ENCODE measurements at places on chromosomes 1 and 21.

DNA sequence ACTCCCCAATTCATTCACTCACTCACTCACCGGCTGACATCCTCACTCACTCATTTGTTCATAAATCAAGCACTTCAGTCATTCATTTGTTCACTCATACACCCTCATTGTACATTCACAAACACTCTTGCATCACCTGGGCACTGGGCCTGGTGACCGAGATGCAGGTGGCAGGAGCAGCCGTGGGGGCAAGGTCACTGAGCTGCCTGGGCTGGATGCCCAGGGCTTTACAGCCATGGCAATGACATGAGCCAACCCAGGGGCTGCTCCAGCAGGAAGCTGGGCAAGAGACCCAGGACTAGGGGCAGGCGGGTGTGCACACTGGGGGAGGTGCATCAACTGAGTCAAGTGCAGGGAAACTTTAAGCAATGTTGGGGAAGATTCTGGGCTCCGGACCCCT is 113.6 kb upstream of the IGSF21 start:
- no peak for DNase-seq

- no peak for DNase-seq
These were observed 10.4 kb downstream of the NR5A2 start for GRCh38 chr1:200037904-200038303.

DNA sequence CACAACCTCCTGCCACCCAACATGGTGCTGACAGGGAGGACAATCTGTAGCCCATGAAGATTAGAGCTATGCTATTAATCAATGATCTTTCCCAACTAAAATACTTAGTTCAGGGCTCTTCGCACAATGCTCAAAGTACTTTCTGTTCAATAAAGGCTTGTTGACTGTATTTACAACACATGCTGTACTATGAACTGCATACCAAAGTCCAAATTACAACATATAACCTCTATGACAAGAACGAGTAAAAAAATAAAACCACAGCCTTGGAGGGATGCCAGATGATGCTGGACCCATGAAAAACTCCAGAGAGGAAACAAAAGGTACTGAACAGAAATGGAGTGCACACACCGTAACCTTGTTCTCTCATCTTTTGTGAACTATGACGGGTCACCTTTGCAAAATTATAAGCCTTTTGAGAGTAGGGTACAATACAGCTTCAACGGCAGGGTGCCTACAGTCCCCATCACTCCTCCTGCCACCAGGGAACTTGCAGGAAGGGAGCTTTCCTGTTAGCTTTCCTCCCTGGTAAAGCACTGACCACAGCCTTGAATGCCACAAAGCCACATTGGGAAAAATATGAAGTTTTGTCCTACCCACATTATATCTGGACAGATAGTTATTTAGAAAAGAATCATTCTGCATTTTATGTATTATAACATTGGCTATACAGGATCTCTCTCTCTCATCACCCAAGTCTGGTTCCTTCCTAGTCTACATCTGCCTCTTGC is 175.6 kb downstream of the NRIP1 start:
- DNase-seq: peak; percentile 49

- peak; percentile 96 for DNase-seq
These were observed 4.3 kb upstream of the MFAP2 start for GRCh38 chr1:16984717-16985116.

DNA sequence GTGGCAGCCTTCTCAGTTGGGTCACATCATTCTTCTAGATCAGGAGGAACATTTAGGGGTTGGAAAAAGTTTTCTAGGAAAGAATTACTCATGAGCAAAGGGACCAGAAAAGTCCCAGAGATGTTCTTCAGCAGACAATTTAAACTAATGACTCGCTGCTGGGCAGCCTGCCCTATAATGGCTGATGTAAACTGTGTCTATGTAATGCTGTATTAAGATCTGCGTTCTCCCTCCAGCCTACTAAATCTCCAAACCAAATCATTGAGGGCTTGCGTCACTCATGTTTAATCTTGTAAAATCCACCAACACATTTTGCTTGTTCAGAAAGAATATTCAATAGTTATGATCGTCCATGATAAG is 92.1 kb downstream of the LRRC8C start:
- peak; percentile 55 for DNase-seq

DNA sequence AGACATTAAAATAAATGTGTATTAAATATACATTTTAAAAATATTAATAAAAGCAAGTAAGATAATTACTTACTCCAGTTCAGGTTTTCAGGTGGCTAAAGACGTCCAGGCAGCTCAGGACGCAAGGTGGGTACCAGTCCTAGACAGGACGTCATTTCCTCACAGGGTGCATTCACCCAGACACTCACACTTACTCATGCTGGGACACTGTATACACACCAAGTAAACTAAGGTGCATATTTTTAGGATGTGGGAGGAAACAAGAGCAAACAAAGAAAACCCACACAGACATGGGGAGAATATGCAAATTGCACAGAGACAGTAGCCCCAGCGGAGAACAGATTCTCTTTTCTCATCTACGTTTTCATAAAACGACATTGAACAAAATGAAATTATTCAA is 457.9 kb downstream of the BRINP3 start:
- peak; percentile 23 for DNase-seq

- no peak for DNase-seq
These were observed 88.0 kb upstream of the F3 start for GRCh38 chr1:94629259-94630181.

GRCh38 chr1:163408262-163408661 is 86.5 kb downstream of the NUF2 start:
- no peak for DNase-seq

DNA sequence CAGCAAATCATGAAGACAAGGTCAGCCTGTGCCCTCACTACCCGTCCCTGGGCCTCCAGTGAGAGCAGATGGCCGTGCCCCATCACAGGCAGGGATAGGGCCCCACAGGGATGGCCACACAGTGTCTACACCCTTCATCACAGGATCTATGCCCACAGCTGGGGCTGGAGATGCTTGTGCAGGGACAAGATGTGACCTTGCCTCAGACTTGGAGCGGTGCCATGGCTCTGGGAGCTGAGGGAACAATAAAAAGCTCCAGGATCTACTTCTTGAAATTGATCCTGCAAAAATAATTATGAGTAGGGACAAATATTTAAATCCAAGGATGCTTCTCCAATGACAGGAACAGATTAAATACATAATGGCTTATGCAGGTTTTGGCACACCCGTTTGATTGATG is 25.4 kb upstream of the TCEA3 start:
- no peak for DNase-seq

DNA sequence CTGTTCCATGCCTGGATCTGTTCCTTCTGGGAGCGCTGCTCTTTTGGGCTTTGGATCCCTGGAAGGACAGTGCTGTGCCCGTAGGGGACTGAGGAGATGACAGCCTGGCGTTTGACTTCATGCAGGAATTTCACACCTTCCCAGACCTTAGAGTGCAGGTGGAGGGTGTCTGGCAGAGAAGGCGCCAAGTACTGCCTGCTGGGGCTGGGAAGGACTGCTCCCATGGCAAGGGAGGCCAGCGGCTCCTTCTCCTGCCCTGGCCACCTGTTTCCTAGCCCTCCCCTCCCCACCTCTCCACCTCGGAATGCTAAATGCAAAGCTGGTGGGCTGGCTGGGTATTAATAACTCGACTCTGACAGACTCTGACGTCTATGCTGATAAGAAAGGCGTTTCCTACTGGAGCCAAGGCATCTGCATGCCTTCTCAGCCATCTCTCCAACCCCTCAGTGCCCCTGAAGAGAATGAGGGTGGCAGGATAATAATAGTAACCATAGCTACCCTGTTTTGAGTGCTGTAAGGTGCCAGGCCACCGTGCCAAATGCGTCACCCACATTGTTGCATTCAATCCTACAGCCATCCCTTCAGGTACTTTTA is 17.5 kb upstream of the PDIK1L start:
- no peak for DNase-seq

- no peak for DNase-seq
These were observed 12.4 kb upstream of the TAL1 start for GRCh38 chr1:47244339-47244862.

- no peak for DNase-seq
These were observed 14.1 kb upstream of the FAAH start for GRCh38 chr1:46379996-46380395.

GRCh38 chr1:206411321-206411720 is 59.0 kb upstream of the IKBKE start:
- no peak for DNase-seq

DNA sequence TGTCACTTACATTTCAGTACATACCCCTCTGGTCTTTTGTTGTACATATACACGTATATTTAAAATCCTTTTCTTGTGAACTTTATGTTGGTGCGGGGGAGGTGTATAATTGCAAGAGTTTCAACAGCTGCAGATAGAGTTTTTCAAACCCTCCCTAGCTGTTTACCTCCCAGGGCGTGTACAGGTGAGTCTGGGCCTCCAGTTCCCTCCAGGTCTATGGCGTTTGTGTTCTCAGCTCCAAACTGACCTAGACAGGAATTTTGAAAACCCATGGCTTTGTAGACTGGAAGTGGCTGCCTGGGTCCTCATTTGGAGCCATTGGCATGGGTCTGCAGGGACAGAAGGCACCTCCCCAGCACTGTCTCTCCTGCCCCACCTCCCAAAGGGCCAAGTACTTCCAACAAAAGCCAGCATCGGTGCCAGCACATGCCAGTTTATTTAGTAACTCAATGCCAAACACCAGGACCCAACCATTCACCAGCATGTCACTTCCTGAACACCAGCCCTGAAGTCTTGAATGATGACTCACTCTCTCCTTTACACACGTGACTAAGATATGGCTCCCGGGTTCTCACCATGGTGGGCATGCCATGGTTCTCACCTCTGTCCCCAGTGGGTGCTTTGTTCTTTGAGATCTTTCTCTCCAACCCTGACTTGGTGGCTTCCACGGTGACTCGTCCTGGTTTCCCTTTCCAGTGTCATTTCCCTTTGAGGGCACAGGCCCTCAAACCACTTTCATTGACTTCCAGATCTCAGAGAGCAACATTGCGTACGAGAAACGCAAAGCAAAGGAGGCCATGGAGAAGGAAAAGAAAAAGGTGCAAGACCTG is 57.3 kb upstream of the EFHD2 start:
- peak; percentile 93 for DNase-seq

DNA sequence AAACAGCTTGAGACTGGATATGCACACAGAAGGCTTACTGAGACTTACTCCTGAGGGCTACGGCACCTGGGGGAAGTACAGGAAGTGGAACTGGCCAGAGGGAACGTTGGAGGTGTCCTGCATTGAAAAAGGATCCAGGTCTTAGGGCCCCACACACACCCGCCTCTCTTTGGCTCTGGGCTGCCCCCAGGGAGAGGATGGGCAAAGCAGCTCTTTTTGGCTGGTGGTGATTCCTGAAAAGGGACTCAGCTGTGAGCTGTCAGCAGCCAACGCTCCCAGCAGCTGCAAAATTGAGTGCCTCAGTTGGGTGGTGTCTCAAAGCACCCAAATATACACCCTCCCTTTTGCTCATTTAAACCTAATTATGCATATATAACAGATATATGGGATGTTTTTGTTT is 213.2 kb downstream of the TNR start:
- DNase-seq: no peak

- DNase-seq: no peak
These were observed 514.2 kb upstream of the ZP4 start for GRCh38 chr1:238404921-238405320.

GRCh38 chr1:168653567-168653966 is 75.4 kb downstream of the DPT start:
- peak; percentile 25 for DNase-seq

- DNase-seq: no peak
These were observed 817.9 kb upstream of the NEGR1 start for GRCh38 chr1:73100216-73100615.

DNA sequence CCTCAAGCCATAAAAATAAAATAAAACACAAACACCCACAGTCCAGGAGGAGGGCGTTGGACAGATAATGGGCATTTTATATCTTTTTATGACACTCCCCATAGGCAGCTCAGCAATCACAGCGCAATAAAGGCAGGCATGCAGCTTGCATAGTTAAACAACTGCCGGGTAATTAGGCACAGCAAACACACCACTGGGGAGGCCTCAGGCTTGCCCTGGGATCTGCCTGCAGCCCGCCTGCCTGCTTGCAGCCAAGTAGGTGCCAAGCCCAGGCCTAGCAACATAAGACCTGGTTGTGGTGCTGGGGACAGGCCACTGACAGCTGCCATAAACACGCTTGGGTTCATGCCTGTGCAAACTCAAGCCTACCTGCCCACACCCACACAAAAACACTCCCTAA is 54.2 kb downstream of the DMAP1 start:
- DNase-seq: no peak

GRCh38 chr1:17856496-17857108 is 101.5 kb downstream of the ACTL8 start:
- DNase-seq: no peak

DNA sequence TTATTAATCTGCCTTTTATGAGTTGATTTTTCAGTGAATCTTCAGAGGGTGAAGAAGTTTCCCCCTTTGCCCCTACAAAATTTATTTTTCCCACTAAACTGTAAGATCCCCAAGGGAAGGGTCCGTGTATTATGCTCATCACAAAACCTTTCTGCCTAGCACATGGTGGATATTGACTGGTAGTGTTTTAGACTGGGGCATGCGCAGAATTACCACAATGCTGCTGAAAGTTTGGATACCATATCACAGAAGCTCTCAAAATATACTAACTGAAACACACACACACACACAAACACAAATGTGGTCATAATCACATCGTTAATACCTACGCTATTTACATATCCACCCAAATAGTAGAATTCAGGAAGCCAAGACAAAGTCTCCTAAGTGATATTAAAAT is 28.0 kb upstream of the DMRTB1 start:
- no peak for DNase-seq

DNA sequence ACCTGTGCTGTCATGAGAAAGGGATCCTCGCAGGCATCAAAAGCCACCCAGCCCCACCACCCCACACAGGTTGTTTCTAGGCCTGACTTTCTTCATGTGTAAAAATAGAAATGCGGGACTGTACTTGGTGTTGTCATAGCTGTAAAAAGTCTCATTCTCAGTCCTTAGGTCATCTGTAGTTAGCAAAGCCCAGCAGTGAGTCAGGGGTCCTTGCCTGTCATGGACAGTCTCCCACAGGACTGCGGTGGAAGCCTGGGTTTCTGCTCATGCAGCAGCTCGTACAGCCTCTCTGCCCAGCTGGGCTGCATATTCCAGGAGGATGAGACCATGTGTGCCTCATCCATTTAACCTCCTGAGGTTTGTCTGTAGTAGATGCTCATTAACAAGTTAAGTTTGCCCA is 58.2 kb downstream of the MRPS6 start:
- DNase-seq: no peak
